ENCODE measurements at places on chromosomes 2 and 18.

DNA sequence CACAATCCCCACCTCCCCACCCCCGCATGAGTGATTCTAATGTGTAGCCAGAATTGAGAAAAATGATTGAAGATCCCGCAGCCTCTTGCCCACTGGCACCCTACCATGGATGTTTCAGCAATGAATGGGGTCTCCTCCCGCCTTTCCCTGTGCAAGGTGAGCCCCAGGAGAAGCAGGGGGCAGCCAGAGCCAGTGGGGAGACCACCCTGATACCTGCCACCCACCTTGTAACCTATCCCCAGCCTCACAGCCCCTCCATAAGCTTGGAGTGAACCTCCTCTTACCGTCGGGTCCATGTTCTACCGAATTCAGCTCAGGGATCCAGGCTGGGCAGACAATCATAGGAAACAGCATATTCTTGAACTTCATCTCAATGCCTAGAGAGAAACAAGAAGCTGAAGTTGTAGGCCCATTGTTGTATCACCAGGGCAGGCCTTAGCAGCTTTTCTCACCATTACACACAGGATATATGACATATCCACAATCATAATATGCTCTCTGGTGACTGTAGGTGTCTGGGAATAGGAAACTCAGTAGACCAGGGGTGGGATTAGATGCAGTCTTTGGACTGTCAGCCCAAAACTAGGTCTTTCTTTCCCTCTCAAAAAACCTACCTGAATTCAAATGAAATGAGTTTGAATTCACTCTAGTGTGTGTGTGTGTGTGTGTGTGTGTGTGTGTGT, 30.9 kb downstream of the XDH start:
- DNase-seq = no peak

- DNase-seq = no peak
Measured at GRCh38 chr2:230871361-230872150, 6.8 kb downstream of the ITM2C start.

GRCh38 chr18:61503688-61504087, 170.5 kb downstream of the CDH20 start:
- DNase-seq = no peak

GRCh38 chr2:43737855-43738254, 36.0 kb upstream of the DYNC2LI1 start:
- no peak for DNase-seq

GRCh38 chr2:168748461-168748860, 54.0 kb upstream of the NOSTRIN start:
- DNase-seq = peak; percentile 12

- peak; percentile 73 for DNase-seq
Measured at GRCh38 chr2:150207979-150208378, 279.5 kb downstream of the RND3 start.

DNA sequence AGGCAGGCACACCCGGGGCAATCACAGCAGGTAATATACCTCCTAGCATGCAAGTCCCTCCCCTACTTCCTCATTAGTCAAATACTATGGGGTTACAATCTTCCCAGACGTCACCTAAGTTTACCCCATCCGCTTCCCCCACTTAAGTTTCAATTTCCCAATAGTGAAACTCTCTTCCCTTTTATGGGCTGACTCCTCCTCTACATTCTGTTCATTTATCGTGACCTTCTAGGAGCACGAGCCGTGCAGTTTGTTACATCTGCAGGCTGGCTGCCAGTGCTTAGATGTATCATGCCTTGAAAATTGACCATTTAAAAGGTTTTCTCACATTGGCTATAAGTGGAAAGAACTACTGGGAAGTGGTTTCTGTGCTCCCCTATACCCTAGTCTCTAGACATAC, 1357.8 kb upstream of the CRIM1 start:
- DNase-seq = no peak

GRCh38 chr2:134194519-134194918, 59.4 kb upstream of the MGAT5 start:
- DNase-seq = no peak

- no peak for DNase-seq
Measured at GRCh38 chr2:144330951-144331673, 188.8 kb downstream of the ZEB2 start.

- no peak for DNase-seq
Measured at GRCh38 chr2:19141234-19142004, 217.0 kb downstream of the OSR1 start.

DNA sequence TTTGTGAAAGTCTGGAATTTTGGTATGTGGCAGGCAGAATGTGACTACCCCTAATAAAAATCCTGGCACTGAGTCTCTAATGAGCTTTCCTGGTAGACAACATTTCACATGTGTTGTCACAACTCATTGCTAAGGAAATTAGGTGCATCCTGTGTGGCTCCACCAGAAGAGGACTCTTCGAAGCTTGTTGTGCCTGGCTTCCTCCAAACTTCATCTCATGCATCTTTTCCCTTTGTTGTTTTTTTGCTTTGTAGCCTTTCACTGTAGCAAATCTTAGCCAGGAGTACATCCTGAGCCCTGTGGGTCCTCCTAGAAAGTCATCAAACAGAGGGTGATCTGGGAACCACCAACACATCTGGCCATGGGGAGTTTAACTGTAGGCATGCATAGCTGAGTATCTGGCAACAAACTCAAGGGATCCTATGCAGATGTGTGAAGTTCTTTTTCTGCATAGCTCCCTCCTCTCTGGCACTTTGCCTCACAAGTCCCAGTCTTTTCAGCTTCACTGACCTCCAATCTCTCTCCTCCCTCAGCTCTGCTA, 42.1 kb upstream of the SERTAD2 start:
- DNase-seq = no peak

DNA sequence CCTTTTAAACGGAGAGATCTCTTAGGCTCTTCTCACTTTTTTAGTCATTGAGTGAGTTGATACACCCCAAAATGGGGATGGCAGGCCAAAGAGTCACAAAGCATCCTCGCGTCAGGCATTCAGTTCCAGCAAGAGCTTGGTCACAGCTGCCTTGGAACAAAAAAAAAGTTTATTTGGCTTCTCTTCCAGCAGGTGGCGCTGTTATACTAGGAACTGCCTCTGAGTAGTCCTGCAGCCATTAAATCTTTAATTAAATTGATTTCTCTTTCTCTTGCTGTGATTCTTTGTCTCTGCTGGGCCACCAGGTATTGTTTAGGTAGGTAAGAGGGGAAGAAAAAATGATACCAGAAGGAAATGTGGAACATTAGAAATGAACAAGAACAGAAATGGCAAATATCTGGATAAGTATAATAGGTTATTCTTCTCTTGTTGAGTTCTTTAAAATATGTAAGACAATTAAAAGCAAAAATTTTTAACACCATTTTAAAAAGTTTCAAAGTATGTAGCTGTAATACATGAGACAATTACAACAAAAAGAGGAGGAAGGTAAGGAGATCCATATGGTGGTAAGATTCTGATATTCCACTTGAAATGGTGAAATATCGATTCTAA, 175.1 kb downstream of the GALNT1 start:
- DNase-seq = peak; percentile 52

- peak; percentile 70 for DNase-seq
Measured at GRCh38 chr2:183948861-183949260, 649.5 kb upstream of the ZNF804A start.

GRCh38 chr2:13560322-13560721, 843.6 kb downstream of the TRIB2 start:
- no peak for DNase-seq

DNA sequence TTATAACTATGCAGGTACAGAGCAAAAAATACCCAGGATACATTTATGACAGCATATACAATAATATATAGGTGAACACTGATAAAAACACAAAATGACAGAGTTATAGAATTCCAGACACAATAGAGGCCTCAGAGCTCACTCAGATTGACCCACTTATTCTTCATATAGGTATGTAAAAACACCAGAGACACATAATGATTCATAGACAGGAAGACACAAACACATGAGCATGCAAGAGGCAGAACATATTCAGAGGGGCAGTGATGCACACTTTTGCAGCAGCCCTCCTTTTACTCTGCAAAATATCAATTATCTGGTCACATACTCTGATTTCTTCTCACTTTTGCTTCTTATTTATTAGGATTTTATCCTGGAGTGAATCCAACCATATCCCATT, 633.3 kb upstream of the ACVR2A start:
- no peak for DNase-seq

DNA sequence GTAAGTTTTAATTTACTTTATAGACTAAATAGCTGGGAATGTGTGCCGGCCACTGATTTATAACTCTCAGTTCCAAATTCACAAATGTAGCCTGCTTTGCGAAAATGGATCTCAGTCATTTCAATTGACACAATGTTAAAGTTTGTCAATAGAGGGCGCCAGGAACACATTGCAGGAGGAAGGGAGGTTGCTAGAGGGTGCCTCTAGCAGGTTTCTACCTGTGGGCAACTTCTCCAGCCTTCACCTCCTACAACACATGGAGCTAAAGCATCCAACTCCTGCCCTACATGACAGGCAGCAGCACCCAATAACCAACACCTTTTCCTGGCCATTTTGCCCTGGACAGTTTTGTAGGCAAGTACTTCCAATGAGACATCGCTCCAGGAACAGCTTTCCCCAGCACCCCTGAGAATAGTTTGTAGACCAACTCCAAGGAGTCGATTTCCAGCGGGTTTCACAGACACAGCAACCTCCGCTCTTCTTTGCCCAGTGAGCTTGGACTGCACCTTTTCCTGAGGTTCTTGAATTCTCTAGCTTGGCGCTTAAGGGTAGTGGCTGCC, 784.8 kb upstream of the CDH2 start:
- DNase-seq = peak; percentile 33

DNA sequence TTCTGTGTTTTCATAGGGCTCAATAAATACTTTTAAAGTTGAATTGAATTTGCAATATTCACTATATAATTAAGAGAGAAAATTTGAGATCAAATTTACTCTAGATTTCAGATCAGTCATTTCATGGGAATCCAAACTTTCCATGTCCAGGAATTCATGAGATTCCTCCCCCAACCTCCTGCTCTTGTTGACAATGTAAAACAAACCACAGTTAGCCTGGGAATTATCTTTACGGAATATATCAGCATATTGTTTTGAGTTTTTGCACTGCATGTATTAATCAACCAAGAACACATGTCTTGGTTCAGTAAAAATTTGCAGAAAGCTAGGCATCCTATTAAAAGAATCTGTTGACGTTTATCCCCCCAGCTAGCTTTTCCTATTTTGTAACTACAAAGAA, 42.3 kb downstream of the CYP1B1 start:
- DNase-seq = no peak

DNA sequence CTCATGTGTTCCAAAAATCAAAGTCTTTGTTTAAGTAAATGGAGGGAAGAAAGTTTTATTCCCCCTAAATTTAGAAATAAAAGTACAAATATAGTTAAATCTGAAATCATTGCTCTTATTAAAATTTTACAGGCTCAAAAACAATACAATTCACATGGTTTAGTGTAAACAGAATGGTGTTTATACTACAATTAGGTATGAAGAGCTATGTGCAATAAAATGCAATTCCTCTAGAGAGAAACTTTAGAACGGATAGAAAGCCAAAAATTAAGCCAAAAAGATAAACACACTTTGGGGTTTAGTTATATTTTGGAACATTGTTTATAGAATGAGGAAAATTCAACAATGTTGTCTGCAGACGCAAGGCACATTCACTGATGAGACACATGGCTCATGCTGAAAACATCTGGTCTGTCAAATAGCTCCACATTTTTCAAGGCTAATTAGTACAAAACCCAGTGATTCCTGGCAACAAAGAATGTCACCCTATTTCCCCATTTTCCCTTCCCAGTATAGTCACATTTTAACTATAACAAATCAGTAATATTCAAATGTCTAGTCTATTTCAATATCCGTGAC, 103.3 kb downstream of the EXOC6B start:
- DNase-seq = no peak

DNA sequence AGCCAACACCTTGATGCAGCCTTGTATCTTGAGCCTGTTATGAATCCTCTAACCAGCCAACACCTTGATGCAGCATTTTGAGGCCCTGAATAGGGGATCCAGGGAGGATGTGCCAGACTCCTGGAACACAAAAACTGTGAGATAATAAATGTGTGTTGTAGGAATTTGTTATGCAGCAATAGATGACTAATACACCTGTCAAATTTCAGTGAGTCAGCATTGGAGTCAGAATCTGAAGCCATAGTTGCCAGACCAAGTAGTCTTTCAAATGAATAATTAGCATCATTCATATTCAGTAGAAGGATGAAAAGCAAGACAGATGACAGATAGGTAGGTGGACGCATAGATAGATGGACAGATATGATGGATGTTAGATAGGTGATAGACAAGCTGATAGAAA, 942.5 kb upstream of the SLC39A10 start:
- no peak for DNase-seq

DNA sequence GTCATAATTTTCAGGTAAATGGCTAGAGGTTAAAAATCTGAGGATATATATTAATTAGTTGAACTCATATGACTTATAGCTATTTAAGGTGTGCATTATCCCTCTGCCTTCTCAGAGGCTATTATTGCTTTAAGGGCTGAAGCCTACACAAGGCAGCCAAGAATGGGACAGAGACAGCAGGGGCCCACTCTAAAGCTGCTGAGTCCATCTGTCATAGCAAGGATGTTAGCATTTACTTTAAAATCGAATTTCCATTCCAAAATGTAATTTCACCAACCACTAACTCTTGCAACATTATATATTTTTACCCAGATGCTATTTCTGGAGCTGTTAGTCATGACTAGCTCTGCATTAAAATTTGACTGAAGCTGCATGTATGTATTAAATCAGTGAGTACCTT, 236.3 kb upstream of the FSIP2 start:
- DNase-seq = no peak

- no peak for DNase-seq
Measured at GRCh38 chr18:24736662-24737330, 276.4 kb downstream of the HRH4 start.
